DMS153 (cell line): ENCODE measurements at places on chromosomes 2 and 18.

GRCh38 chr2:31080361-31080760 is 57.9 kb downstream of the GALNT14 start:
- DNase-seq: no peak

DNA sequence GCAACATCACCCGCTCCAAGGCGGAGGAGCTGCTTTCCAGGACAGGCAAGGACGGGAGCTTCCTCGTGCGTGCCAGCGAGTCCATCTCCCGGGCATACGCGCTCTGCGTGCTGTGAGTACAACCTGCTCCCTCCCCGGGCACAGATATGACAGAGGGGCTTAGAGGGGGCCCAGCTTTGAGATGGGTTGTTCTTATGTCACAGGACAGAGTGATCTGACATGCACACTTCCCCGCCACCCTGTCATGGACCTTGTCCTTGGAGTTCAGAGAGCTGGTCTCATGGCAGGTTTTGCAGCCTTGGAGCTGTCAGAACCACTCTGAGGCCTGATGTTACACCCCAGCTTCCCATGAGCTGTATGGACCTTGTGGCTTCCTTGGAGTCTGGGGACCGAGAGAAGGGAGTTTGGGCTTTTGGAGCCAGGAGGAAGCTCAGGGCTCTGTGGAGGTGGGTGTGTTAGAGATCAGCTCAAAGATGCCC is 398 bp downstream of the INPP5D start:
- peak; percentile 30 for DNase-seq

GRCh38 chr2:66897181-66897580 is 462.3 kb downstream of the MEIS1 start:
- no peak for DNase-seq

- DNase-seq: peak; percentile 14
These were observed 26.2 kb upstream of the INSIG2 start for GRCh38 chr2:118062048-118062447.

DNA sequence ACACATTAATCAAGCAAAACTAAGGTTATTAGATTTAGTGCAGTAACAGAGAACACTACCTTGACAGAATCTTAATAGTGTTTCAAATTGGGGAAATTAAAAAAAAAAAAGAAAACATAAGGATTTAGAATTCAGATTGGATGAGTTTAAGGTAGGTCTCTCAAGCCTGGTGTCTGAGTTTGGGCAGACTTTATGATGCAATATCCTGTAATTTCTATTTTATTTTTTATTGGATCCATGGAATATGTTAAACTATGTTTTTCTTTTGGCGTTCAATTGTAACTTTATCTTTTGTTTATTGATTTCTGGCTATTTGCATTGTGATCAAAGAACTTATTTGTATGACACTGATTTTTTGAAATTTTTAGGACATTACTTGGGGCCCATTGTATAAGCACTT is 394.1 kb upstream of the NETO1 start:
- DNase-seq: no peak

GRCh38 chr2:226136739-226137138 is 662.9 kb downstream of the IRS1 start:
- no peak for DNase-seq

GRCh38 chr2:16828828-16829160 is 163.2 kb upstream of the CYRIA start:
- DNase-seq: no peak

DNA sequence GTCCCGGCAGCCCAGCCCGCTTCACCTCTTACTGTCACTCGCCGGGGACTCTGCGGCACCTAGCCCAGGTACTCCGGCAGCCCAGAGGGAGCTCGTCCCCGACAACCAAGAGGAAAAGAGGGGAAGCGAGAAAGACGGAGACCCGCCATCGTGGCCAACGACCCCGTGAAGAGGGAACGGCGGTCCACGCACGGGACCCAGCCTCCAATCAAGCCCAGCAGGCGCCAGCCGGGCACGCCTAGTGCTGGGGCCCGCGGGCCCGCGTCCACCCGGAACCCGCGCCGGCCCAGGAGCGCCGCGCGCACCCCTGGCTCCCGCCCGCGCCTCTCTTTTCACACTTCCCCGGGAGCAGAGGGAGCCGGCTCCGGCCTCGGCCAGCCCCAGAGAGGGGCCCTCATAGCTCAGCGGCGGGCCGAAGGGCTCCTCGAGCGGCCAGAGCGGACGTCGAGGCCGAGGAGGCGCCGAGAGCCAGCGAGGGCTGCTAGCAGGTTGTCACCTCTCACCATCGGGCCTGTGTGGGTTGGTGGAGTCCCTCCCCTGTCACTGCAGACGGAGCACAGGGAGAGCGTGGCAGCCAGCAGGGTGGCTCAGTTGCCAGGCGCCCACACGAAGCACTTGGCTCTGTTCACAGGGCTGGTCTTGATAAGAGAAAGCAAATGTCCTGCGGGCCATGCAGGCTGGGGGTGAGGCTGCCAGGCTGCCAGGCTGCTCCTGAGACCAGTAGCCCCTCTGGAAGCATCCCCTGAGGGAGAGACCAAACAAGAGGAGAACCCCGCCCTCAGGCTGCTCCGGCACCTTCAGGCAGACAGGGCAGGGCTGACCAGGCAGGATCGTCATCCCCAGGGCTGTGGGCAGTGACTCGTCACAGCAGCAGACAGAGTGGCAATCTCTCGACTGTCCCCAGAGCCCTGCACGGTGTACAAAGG is 36.9 kb upstream of the KLF11 start:
- no peak for DNase-seq

GRCh38 chr2:241722896-241723454 is 11.5 kb upstream of the D2HGDH start:
- no peak for DNase-seq

GRCh38 chr2:101223814-101224231 is 28.9 kb upstream of the CNOT11 start:
- no peak for DNase-seq

DNA sequence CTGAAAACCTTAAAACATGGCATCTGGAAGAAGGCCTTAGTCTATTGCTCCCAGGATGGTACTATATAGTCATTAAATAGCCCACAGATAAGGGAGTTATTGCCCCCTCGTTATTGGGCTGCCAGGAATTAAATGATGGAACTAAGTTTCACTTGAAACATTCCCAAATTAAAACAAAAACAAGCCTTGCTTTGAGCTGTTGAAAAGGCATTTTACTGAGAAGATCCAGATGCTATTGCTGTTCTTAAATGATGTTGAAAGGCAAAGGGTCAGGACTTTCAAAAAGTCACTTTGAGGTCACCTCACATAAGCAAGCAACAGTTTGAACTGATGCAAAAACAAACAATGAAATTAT is 2.0 kb upstream of the AMMECR1L start:
- DNase-seq: no peak

DNA sequence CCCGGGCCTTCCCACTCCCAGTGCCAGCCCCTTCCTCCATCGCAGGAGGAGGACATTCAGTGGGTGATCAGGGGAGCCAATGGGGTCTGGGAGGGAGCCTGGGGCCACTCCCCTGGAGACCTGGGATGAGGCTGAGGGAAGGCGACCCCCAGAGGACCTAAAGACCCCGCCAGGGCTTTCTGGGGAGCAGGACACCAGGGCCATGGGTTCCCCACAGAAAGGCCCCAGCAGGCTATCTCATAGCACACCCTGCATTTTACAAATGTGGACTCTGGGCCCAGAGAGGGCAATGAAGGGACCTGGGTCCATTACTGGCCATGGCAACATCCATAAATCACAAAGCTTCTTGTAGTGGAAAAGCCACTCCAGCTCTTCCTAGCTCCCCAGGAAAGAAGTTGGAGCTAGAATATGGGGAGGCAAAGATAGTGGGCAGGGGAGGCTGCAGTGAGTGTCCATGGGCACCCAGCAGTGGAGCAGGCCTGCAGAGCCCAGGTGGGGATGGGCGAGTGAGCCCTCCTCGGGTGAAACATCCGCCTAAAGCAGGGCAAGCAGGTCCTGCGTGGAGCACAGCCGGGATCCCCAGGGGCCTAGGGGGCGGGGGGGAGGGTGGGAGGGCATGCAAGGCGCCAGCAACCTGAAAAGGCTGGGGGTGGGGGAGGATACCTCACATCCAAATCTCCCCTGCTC is 13.8 kb downstream of the CYP26B1 start:
- no peak for DNase-seq

- DNase-seq: no peak
These were observed 610 bp downstream of the SPC25 start for GRCh38 chr2:168889635-168890005.

DNA sequence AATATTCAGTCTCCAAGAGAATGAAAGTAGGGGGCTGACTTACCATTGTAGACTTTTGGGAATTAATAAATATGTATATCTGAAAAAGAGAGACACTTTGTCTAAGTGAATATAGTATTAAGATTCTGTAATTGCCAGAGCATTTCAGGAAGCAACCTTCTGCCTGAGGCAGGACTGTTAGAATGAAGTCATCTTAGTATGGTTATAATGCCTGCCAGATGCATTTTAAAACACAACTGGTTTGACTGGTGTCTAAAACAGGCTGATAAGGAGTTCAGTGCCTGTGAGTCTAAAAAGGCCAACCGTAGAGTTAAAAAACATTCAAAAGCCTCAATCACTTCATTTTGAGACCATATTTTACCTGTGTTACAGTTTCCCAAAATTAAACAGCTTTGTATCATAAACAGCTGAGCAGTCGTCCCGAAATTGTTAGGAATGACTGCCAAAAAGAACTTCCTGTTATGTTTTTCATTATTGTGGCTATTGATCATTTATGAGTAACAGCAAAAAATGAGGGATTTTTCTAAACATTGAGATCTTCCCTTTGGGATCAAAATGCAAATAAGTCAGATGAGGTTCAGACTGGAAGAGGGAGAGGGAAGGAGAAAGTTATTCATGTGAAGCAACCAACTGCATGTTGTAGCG is 443.9 kb downstream of the PID1 start:
- no peak for DNase-seq

- DNase-seq: no peak
These were observed 91.4 kb upstream of the OTOS start for GRCh38 chr2:240231838-240232244.

GRCh38 chr2:4381773-4382172 is 678.4 kb downstream of the DCDC2C start:
- DNase-seq: no peak

- no peak for DNase-seq
These were observed 249.0 kb downstream of the CDH20 start for GRCh38 chr18:61582202-61582710.

- no peak for DNase-seq
These were observed 60.1 kb upstream of the SLC16A14 start for GRCh38 chr2:230128623-230129342.

- no peak for DNase-seq
These were observed 7.6 kb upstream of the SNED1 start for GRCh38 chr2:240990726-240991377.

GRCh38 chr18:75110846-75111415 is 98.0 kb downstream of the PTGR3 start:
- DNase-seq: no peak

- DNase-seq: no peak
These were observed 2.4 kb upstream of the HOXD1 start for GRCh38 chr2:176186024-176186423.

DNA sequence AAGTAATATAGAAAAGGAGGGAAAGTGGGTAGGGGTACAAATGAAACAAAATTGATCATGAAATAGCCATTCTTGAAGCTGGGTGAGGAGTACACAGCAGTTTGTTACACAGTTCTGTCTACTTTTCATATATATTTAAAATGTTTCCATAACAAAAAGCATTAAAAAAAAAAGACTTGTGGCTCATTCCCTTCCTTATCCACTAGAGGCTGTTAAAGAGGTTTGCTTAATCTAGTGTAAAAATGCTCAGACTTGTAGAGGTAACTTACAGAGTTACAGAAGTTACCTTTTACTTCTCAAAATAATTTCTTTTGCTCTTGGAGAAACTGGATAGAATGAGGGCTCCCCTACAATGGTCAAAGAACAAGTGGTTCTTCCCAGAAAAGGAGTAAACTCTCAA is 8.1 kb upstream of the WIPF1 start:
- no peak for DNase-seq

DNA sequence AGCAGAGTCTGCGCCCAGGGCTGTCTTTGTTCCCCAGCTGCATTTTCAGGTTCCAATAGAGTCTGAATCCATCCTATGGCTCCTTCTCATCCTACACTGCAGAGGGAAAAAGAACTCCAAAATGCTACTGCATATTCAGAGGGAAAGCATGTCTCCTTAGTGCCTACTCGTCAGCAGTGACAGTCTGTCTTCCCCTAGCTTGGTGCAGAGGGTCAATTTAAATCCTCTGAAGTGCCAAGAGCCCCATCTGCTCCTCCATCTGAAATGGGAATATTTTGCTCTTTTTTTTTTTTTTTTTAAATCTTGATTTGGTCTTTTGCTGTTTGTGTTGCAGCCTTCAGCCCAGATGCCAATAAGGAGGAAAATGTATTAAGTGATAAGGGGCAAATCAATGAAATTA is 199.3 kb downstream of the RNF144A start:
- no peak for DNase-seq

- no peak for DNase-seq
These were observed 239.9 kb downstream of the CYRIA start for GRCh38 chr2:16425462-16426336.

DNA sequence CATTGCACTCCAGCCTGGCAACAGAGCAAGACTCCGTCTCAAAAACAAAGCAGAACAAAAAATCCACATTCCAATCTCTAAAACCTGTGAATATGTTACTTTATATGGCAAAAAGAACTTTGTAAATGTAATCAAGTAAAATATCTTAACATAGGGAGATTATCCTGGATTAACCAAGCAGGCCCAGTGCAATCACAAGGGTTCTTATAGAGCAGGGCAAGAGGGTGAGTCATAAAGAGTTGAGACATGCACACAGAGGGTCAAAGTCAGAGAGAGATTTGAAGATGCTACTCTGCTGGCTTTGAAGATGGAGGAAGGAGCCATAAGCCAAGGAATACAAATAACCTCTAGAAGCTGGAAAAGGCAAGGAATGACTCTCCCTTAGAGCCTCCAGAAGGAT is 60.9 kb upstream of the SLC9A2 start:
- no peak for DNase-seq

DNA sequence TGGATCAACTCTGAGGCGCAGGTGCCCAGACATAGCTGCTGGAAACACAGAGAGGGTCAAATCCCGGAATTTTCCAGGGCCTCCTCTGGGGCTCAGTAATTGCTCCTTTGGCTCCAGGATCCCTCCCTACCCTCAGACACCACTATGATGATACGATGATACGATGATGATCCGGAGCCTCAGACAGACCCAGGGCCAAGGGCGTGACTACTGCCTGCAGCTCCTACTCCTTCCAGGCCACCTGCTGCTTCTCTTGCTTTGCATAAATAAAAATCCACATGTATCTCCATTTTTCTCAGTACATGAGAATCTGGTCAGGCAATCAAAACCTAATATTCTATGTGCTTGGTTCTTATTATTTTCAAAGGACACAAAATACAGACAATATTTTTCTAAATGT is 33.7 kb downstream of the MRPL35 start:
- no peak for DNase-seq

GRCh38 chr2:215238485-215239098 is 73.3 kb upstream of the ATIC start:
- DNase-seq: no peak

GRCh38 chr2:54787755-54788366 is 64.4 kb downstream of the EML6 start:
- DNase-seq: no peak
